CD4-positive, alpha-beta memory T cell (primary cell): ENCODE measurements at places on chromosomes 3 and 15. TPM values are rescaled to one million over a fixed set of nuclear protein-coding genes. Genes with fewer than 3 reads are reported as not detected.

AHSG gene
- polyA plus RNA-seq, result not detected

PRSS50 gene
- polyA plus RNA-seq, result not detected

ACTC1 gene
- not detected for polyA plus RNA-seq

- DNase-seq, result no peak
These were observed 6.0 kb downstream of the DIPK2A start for GRCh38 chr3:143977341-143978262.

GRCh38 chr3:177610686-177611633 is 413.7 kb upstream of the TBL1XR1 start:
- no peak for DNase-seq

GRCh38 chr3:121855555-121855954 is 20.5 kb downstream of the EAF2 start:
- peak; percentile 7 for DNase-seq

- DNase-seq, result peak; percentile 66
These were observed 13.4 kb upstream of the SATB1 start for GRCh38 chr3:18438586-18438985.

DNA sequence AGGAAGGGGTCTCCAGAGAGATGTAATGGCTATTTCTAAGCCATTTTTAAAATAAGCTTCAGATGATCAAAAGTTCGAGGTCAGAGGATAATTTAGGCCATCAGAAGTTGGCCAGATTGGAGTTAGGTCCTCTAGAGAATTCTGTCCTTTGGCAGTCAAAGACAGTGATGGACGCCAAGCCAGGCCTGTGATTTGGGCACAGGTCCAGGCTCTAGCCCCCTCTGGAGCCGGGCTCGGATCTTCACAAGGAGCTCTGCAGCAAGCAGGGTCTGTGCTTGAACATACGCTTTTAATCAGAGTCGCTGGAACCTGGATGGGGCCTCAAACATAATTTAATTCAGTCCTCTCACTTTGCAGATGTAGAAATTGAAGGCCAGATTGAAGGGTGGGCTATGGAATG is 151.4 kb upstream of the BCL6 start:
- no peak for DNase-seq
